ENCODE measurements at places on chromosomes 12 and 14.

- no peak for DNase-seq
These were observed 89.1 kb downstream of the BBS10 start for GRCh38 chr12:76259106-76259505.

DNA sequence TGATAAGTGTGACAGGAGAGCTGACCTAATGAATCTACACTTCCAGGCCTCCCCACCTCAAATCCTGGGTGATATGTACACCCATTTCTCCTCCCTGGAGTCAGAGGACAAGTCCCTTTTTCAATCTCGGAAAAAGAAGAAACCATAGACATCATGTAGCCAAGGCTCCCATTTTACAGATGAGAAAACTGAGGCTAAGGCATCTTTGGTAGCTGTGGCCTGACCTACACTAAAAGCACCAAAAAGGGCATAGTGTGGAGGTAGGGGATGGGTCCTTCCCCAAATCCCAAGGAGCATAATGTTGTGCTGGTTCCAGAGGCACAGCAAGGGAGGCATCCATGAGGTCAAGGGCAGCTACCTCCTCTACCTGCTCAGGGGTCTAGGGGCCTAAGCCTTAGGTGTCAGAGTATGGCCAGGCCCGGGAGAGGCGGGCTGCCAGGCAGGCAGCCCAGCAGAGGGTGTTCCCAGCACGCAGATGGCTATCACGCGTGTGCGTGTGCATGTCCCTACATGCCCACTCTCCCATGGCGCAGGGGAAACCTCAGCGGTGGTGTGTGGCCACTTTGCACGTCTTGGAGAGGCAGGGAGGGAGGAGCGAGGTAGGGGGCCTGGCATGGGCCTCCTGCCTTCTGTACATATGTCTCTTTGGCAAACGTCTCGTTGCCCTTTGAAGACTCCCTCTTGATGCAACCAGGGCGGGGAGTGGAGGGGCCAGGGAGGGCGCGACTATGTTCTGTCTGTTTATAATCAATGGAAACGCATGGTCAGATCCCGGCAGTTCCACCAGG, 2.5 kb downstream of the PGF start:
- DNase-seq: no peak

DNA sequence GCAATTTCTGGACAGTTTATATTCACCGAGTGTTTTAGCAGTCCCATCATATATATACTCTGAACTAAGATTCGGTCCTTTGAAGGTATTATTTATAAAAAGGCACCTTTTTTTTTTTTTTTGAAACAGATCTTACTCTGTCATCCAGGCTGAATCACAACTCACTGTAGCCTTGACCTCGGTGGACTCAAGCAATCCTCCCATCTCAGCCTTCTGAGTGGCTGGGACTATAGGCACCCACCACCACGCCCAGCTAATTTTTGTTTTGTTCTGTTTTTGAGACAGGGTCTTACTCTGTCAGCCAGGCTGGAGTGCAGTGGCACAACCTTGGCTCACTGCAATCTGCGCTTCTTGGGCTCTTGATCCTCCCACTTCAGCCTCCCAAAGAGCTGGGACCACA, 52.1 kb downstream of the BTBD7 start:
- no peak for DNase-seq

GRCh38 chr14:77186911-77187648, 5.5 kb downstream of the TMEM63C start:
- no peak for DNase-seq

- DNase-seq: no peak
These were observed 469.8 kb downstream of the FOXG1 start for GRCh38 chr14:29236401-29236800.

- no peak for DNase-seq
These were observed 238.0 kb upstream of the FOXN3 start for GRCh38 chr14:89654998-89655397.

DNA sequence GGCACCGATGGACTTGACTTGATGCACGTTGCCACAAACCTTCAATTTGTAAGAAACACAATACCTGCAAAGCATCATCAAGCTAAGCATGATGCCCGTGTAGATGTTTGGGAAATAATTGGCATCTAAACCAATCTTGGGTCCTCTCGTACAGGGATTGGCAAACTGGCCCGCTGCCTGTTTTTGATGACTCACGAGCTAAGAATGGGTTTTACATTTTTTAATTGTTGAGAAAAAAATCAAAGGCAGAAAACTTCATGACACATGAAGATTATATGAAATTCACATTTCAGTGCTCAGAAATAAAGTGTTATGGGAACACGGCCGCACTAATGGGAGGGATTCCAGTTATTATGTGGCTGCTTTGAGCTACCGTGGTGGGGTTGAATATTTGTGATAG, 10.9 kb downstream of the MTA1 start:
- no peak for DNase-seq

- no peak for DNase-seq
These were observed 54.7 kb upstream of the FKBP4 start for GRCh38 chr12:2739832-2740641.

DNA sequence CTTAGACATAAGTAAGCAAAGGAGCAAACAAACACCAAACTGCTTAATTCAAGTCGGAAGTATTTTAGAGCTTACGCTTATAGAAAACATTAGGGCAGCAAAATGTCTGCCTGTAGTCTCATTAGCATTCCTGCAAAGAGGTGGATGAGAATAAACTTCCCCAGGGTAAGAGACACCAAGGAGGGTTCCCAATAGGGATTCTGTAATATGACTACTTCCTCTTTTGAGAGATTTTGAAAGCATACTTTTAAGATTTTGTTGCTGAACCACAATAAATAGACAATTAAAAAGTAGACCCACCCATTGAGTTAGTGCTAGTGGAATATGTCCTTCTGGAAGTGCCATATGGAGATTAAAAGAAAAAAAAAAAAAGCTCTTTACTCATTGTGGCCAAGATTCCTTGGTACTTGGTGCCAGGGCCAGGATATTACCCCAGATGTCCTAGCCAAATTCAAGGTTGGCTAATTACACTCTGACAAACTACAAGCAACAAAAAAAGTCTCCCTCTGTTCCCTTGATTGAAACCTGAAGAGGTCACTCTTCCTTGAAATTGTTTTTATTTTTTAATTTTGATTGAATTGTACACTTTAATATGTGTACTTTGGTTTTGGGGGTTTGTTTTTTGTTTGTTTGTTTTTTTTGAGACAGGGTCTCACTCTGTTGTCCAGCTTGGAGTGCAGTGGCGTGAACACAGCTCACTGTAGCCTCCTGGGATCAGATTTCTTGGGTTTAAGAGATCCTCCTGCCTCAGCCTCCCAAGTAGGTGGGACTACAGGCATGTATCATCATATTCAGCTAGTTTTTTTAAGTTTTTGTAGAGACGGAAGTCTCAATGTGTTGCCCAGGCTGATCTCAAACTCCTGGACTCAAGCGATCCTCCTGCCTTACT, 8.7 kb downstream of the CLIP1 start:
- no peak for DNase-seq

DNA sequence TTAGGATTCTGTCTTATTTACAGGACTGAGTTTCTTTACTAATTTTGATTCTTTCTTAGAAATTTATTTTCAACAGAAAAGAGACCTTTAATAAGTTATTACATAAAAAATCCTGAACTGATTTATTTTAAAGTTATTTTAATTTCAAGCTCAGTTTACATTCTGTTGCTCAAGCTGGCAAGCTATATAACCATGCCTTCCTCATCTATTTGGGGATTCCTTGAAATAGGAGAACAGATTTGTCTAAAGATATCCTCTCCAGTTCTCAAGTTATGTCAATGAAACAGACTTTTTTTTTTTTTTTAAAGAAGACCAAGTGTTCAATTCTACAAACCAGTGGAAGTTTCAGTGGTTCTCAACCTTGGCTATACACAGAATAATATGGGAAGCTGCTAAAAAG, 103.3 kb upstream of the TRHDE start:
- no peak for DNase-seq

DNA sequence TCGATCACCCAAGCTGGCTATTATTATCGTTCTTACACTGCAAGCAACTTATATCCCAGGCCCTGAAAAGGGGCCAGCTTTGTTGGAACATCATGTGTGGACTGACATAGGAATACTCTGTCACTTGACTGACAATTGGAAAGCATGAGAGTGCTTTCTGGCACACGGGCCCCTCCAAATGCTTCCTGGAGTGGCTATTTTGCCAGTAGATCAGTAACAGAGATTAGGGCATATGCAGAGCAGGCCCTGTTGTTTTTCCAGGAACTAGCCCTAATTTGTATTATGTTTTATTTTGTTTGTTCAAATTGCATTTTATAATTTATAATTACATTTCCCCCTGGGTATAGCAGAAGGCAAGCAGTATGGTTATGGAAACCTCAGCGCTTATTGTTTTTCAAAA, 170.1 kb upstream of the FRMD6 start:
- no peak for DNase-seq

- DNase-seq: no peak
These were observed 20.7 kb upstream of the NEK9 start for GRCh38 chr14:75147423-75148071.

DNA sequence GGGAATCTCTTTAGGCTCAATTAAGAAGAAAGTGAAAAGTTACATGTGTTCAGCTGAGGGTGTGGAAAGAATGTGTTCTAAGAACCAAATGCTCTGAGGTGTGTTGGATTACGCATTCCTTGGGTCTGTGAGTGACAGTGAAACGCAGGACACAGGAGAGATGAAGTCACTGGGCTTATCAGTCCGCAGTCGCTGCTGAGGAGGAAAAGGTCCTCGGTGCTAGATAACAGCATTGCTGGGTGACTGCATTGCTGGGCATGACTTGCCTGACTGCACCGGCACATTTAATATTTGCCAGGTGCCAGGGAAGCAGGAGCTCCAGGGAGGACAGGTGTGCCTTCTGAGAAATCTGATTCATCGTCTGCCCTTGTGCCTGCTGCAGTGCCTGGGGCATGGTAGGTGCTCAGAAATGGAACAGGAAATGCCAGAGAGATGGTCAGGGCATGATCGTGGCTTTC, 64.4 kb upstream of the FZD10 start:
- DNase-seq: no peak

GRCh38 chr12:76032043-76032981, 736 bp upstream of the PHLDA1 start:
- DNase-seq: peak; percentile 27

DNA sequence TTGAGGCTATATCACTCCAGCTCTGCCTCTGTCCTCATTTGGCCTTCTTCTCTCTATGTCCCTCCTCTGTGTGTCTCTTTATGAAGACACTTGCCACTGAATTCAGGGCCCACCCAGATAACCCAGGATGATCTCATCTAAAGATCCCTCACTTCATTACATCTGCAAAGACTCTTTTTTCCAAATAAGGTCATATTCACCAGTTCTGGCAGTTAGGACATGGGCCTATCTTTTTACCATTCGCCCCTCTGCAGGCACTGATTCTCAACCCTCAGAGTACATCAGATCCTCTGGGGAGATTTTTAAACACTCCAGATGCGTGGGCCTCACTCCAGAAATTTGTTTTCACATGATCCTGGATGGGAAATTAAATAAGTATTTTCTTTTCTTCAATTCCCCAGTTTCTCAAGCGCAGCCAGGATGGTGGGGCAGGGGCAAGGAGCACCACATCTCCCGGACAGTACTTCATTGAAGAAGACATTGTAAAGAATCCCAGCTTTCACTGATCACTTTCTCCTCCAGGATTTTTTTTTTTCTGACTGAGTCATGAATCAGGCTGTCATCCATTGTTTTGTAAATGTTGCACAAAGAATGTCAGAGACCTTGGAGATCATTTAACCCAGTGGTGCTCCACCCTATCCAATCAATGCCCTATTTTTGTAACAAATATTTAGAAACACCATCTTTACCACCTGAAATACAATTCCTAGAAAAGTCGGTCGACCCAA, 27.4 kb downstream of the CRACR2A start:
- no peak for DNase-seq

GRCh38 chr12:104576187-104576778, 119.5 kb downstream of the CHST11 start:
- no peak for DNase-seq

GRCh38 chr12:105835580-105836241, 303.0 kb downstream of the NUAK1 start:
- no peak for DNase-seq

DNA sequence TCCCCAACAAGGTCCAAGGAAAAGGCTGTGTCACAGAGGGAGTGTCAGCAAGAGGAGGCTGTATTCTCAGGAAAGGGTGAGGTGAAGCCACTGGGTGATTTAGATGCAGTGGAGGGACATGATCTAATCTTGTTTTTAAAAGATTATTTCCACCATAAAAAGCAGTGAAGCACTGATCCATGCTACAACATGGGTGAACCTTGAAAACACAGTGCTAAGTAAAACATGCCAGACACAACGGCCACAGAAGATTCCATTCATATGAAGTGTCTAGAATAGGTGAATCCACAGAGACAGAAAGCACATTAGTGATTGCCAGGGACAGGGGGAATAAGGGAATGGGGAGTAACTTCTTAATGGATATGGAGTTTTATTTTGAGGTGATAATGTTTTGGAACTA, 12.8 kb downstream of the RITA1 start:
- no peak for DNase-seq

GRCh38 chr14:76729953-76730505, 31.2 kb upstream of the VASH1 start:
- DNase-seq: no peak

- DNase-seq: no peak
These were observed 20.1 kb upstream of the CRADD start for GRCh38 chr12:93657071-93657470.

DNA sequence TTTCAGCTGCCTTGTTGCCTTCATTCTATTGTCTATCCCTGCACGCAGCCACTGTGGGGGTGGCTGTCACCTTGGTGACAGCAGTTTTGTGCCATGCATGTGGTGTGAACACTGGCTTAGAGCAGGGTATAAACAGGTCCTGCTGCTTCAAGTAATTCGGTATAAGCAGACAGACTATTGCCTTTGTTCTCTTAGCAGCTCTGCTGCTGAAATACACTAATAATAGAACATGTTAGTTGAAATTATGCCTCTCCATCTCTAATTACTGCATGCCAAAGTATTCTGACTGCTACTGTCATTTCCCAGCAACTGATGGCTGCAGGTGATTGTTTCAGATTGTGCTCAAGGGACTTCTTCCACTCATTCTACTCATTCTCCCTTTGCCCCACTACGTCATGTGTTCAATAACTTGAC, 34.6 kb downstream of the PTPRO start:
- no peak for DNase-seq

- DNase-seq: no peak
These were observed 17.4 kb downstream of the GNG2 start for GRCh38 chr14:51877810-51878209.

DNA sequence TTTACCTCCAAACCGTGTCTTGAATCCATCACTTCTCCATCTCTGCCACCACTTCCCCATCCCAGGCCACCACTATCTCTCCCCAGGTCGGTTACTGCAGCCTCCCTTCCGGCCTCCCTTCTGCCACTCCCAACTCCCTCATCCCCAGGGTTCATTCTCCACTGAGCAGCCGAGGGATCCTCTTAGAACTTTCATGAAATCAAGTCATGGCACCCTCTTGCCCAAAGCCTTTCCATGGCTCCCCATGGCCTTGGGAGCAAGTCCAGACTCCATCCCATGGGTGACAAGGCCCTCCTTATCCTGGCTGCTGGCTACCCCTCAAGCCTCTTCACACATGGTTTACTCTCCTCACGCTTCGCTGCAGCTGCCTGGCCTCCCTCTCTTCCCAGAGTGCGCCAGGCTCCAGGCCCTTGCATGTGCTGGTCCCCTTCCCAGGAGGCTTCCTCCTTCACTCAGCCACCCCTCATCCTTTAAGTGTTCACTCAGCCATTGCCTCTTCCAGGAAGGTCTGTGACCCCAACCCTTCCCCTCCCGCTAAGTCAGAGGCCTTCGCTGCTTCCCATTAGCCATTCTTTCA, 17.9 kb upstream of the SH2B3 start:
- DNase-seq: no peak

- DNase-seq: no peak
These were observed 184.6 kb downstream of the SLC6A15 start for GRCh38 chr12:84727961-84728360.

GRCh38 chr12:33828326-33828725, 194.0 kb upstream of the ALG10 start:
- DNase-seq: no peak

Measured in CD8-positive, alpha-beta memory T cell (primary cell).